Left lung (tissue), 14 donors: ENCODE measurements at places on chromosomes 1 and 21.
A peak's percentile ranks its signal among the peaks of the same experiment; 100 is the strongest.

GRCh38 chr1:182611326-182611725, 7.1 kb upstream of the RGS16 start:
- no peak for DNase-seq

- no peak for DNase-seq
Observed at GRCh38 chr1:109567877-109568672, 19.7 kb downstream of the GNAI3 start.

- DNase-seq: no peak
Observed at GRCh38 chr1:212438831-212439237, 6.1 kb downstream of the NENF start.

DNA sequence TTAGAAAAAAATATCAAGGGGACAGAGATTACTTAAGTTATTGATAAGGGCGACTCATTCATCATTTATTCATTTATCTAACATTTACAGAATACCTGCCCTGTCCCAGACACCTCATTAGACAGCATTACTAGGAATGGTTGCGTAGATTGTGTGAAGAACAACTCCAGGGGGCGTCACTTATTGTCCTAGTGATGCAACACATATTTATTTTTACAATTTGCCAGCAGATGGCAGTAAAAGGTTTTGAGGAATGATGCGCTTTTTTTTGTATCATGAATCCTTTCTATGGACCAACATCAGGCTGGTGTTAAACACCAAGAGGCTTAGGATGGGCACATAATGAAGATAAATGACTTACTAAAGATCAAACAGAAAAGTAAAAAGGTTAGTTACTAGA, 5.5 kb downstream of the NCAM2 start:
- no peak for DNase-seq

- no peak for DNase-seq
Observed at GRCh38 chr1:118364882-118365281, 179.9 kb upstream of the SPAG17 start.

DNA sequence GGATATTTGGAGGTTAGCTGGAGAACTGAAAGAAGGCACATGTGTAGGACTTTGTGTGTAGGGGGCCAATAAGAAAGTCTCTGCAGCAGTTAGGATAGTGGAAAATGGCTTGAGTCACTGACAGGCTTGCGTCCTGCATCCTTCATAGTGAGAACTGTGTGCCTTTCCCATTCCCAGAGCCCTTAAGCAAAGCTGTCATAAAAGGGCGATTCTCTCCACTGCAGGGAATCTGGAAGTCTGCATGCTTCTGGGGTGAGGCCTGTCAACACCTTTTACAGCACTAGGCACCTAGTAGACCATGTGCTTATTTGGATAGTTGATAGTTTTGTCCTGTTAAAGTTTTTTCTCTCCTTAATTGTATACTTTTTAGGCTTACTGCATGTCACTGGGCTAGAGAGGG, 39.4 kb upstream of the MACF1 start:
- DNase-seq: no peak

GRCh38 chr1:108830119-108831008, 26.5 kb downstream of the AKNAD1 start:
- peak; percentile 79 for DNase-seq

DNA sequence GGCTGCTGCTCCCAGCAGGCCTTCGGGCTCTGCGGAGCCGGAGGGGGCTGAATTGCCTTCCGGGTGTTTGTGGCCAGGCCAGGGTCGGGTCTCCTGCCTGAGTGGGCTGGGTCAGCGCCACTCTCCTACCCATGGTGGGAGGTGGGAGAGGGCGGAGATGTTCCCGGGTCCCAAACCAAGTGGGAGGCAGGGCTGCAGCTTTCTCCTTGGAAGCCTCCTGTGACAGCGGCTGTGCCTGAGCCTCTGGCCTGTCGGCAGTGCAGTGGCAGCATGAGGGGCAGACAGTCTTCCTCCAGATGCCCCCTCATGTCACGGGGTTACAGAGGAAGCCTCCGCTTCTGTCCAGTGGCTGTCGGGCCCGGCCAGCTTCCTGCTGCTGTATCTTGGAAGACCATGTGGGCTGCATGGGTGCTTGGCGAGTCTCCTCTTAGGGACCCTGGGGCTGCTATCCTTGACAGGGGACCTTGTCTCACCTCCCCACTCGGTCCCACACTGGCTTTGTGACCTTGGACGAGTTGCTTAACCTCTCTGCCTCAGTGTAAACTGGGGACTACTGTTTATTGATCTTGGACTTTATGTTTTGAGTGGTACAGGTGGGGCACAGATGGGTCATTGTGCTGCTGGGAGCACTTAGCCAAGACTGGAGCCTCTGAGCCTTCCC, 4.3 kb downstream of the SKI start:
- no peak for DNase-seq

DNA sequence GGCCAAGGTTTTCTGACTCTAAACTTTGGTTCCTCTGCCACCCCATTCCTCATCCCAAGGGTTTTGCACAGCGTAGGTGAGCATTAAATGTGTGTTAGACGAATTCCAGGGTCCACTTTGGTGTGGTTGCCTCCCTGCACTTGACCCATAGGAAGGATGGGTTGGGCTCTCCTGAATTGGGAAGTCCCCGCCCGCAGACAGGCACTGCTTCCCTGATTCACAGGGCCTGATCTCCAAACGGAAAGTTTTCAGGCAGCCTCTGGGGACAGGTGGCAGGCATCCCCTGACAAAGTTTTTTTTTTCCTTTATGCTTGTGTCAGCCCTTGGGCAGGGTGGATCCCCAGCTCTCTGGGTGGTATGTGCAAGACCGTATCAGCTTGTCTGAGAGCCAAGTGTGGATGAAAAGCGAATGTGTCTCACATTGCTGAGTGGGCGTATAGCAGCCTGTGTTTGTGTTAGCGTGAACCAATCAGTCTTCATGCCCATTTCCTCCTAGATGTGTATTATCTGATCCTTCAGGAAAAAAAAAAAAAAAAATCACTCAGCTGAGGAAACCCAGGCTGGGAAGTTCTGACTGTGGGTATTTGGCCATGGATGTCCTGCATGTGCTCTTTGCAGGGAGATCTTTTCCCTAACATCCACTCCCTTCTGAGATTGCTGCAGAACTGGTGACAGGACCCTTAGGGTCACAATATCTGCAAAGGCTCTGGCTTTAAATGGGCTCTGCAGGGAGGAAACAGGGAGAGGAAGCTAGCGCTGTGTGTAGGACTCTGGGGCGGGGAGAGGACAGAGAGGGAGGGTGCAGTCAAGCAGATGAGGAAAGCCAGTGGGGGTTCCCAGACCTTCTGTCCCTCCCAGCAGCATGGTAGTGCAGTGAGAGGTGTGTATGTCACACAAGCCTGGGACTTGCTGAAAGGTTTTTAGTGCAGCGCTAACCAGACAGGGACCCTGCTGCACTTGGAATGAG, 42.2 kb upstream of the TRABD2B start:
- peak; percentile 73 for DNase-seq

DNA sequence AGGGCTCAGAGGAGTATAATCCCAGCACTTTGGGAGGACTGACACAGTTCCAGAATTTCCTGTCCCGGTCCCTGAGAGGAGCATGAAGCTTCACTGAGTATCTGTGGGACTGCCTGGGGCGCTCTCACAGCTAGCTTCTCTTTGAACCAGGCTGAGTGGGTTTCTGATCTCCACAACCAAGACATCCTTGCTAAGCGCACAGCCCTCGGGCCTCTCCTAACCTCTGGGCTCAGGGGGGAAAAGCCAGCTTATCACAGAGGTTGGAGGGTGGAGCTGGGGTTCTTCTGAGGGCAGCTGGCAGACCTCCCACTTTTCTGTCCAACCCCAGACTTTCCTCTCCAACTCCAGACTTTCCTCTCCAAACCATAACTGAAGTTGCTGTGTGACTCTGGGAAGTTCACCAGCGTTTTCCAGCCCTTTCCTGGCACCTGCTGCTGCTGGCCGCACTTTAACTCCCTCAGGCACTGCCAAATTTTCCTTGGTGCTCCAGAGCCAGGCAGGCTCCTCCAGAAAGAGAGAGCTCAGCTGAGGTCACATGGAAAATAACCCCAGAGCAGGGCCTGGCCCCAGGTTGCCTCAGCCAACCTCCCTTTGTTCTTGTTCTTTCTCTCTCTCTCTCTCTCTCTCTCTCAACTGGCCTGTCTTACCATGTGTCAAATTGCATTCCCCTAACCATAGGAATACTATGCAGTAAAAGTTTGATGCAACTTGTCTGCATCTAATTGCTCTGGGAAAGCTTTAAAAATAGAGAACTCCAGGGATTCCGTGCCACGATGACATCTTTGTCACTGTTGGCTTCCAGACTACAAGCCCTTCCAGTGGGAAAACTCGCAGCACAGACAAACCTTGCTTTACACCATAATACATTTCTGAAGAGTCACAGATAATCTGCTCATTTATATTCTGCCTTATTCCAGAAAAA, 49.5 kb downstream of the OLFML2B start:
- no peak for DNase-seq

DNA sequence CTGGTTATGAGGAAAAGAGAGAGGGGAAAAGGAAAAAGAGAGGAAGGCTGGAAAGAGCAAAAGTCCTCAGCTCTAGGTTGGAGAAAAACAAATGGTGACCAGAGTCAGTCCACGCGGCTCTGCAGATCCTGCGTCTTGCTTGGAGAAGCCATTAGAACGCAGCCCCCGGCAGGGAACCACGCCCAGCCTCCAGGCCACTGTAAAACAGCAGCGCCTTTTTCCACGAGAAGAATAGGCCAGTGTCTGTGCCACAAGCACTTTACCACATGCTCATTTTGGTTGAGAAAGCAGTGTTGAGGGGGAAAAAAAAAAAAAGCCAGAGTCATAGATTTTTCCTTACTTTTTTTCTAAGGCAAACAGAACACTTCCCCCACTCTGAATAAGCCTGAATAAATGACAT, 846.9 kb upstream of the ADAMTS5 start:
- no peak for DNase-seq

- DNase-seq: no peak
Observed at GRCh38 chr1:93438716-93439115, 9.2 kb upstream of the FNBP1L start.

DNA sequence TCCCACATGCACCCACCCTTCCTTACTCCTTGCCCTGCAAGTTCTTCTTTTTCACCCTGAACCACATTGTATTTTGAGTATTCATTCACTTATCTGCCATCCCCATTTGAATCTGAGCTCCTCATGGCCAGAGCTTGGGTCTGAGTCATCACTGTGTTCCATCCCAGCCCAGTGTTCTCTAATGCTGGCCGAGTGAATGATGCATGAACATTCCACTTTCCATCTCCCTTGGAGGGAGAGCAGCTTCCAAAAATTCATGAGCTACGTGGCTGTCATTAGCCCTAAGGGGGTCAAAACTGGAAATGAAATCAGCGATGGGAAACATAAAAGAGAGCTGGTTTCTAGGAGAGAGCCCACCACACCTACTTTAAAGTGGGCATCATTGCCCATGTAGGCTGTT, 187.0 kb upstream of the USP24 start:
- no peak for DNase-seq

GRCh38 chr1:166165661-166166328, 1.0 kb downstream of the FAM78B start:
- peak; percentile 80 for DNase-seq

- no peak for DNase-seq
Observed at GRCh38 chr1:39076127-39076798, 50.1 kb downstream of the NDUFS5 start.

GRCh38 chr21:29578306-29578705, 279.6 kb downstream of the BACH1 start:
- no peak for DNase-seq

GRCh38 chr1:202624781-202625108, 85.5 kb downstream of the SYT2 start:
- DNase-seq: no peak

- DNase-seq: peak; percentile 37
Observed at GRCh38 chr1:23167353-23168078, 1.1 kb downstream of the LUZP1 start.

- DNase-seq: peak; percentile 31
Observed at GRCh38 chr1:172719694-172720138, 60.8 kb downstream of the FASLG start.

GRCh38 chr21:36888466-36888865, 78.0 kb downstream of the HLCS start:
- no peak for DNase-seq

- peak; percentile 81 for DNase-seq
Observed at GRCh38 chr1:203692565-203693470, 66.2 kb downstream of the ATP2B4 start.

GRCh38 chr1:74673351-74674111, at the start of gene ERICH3:
Gene ERICH3, minus strand, starts transcription at chr1:74673792. Its CDS starts 273 bp downstream, at chr1:74673519.
- DNase-seq: no peak

DNA sequence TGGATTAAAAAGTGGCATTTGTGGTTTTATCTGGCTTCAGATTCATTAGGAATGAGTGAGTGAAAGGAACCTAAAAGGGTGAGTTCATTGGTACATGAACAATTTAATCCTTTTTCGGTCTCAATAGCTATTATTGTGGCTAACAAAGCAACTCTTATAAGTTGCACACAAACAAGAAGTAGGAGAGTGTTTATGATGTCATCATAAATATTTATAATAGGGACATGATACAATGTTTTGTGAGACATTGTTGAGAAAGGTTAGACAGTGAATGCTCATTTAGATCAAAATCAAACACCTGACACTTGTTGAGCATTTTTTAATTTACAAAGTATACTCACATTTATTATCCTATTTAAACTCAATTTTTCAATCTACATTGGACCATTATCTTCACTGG, 363.4 kb downstream of the PDE4B start:
- no peak for DNase-seq

GRCh38 chr21:34567604-34568155, 47.2 kb downstream of the RCAN1 start:
- peak; percentile 43 for DNase-seq

DNA sequence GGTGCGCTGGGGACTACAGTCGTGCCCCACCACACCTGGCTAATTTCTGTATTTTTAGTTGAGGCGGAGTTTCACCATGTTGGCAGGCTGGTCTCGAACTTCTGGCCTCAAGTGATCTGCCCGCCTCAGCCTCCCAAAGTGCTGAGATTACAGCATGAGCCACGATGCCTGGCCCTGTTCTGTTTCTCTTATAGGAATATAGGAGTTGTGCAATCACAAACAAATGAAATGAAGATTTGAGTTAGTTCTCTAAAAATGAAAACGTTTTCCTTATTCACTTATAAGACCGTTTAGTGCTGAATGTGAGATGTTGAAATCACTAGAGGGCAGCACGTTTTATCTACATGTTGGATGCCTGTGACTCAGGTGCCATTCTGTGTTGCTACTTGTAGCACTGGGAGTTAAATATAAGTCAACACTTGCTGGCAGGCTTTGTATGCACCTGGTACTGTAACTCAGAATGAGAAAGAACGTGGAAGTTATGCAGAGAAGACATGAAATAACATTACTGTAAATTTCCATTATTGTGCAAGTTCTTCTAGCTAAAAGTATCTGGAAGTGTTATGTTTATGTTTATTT, 45.8 kb downstream of the MIGA1 start:
- no peak for DNase-seq

GRCh38 chr1:92756537-92756936, 28.4 kb downstream of the EVI5 start:
- DNase-seq: peak; percentile 95

DNA sequence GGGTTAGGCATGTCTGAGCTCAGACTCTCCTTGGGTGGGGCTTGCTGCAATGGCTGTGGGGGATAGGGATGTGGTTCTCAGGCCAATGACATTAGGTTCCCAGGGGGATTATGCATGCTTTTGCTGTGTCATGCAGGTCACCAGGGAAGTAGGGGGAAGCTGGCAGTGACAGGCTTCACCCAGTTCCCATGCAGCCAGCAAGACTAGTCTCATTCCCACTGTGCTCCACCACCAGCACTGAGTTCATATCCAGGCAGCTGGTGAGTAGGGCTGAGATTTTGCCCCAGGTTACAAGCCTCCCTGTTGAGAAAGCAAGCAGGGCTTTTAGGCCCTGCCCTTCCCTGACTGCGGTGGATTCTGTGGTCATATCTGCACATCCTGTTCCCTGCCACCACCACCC, 32.1 kb upstream of the PLA2G5 start:
- no peak for DNase-seq
